ENCODE measurements at places on chromosomes 11 and 22. TPM values are rescaled to one million over a fixed set of nuclear protein-coding genes. Genes with fewer than 3 reads are reported as not detected.

EMID1 gene
- 8.2 TPM for total RNA-seq

GRCh38 chr11:1603629-1604028, 4.6 kb downstream of the KRTAP5-3 start:
- no peak for DNase-seq

VPREB1 gene
- total RNA-seq: 1.9 TPM

- DNase-seq: no peak
Measured at GRCh38 chr22:35443338-35443737, 43.4 kb downstream of the MCM5 start.

- no peak for DNase-seq
Measured at GRCh38 chr11:72970557-72971118, 156.4 kb downstream of the ATG16L2 start.

- no peak for DNase-seq
Measured at GRCh38 chr22:29765905-29766631, 739 bp downstream of the ZMAT5 start.

DNA sequence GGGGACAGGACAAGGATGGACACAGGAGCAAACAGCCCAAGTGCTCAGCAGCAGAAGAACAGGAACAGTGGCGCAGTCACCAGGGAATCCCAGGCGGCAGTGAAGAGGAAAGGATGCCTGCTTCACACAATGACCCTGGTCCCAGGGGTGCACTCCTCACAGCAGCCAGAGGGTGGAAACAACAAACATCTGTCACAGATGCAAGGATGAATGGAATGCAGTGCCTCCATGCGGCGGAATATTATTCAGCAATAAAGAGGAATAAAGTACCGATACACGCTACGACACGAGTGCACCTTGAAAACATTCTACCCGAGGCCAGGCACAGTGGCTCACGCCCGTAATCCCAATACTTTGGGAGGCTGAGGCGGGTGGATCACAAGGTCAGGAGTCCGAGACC, 12.7 kb downstream of the CSNK1E start:
- DNase-seq: no peak

DNA sequence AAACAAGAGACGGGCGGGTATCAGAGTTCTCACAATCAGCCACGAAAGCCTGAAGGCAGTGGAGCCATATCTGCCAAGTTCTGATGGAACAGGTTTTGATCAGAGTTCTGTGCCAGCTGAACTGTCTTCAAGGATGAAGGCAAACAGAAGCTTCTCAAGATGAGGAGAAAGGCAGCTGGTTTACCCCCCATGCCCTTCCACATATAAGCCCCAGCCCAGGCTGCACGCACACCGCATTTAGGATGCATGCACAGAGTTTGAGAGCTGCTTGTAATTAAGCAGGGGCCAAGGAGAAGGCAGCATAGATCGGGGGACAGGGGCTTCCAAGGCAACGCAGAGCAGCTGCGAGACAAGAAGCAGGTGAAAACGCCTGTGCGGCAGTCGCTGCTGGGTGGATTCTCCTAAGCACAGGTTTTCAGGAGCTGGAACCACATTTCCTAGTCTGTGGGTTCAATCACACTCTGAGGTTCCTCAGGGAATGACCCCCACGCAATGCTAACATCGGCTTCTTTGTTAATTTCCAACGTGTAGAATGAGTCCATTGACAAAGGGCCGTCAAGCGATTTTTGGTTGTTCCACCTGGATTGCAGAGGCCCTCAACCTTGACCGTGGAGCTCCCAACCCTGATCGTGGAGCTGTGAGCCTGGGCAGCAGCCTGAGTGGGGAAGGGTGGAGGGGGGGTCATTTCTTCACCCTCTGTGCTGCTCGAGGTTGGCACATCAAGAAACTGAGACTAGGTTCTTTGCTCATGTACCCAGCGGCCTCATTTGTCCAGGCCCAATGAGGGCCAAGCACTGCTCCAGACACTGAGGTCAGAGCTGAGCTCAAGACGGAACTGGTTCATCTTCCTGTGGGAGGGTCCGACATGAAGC, 81.7 kb upstream of the SHISAL1 start:
- DNase-seq: no peak

EXPH5 gene
- total RNA-seq: 5.8 TPM

DNA sequence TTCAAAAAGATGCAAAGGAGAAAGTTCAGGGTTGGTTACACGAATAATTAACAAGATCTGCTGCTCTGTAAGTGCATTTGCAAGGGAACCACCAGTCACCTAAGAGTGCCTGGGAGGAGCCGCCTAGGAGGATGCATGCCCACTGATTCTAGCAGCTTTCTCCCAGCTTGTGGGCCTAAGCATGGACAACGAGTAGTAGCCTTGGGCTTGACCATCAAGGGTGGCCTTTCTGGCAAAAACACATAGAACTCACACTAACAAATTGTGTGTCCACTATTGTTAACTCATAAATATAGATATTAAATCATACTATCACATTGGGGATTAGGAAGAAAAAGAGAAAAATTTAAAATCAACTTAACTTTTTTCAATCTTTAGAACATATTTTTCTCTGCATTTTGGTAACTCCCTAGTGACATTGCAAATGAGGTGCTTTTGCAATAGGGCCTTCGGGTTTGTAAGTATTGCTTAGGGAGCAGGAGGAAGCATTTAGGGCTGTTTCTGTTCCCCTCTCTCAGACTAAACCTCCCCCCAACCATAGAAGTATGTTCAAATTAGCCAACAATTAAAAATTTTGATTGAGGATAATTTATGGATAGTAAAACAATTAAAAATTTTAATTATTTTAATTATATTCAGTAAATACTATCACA, 57.3 kb upstream of the CEP295 start:
- DNase-seq: no peak

DNA sequence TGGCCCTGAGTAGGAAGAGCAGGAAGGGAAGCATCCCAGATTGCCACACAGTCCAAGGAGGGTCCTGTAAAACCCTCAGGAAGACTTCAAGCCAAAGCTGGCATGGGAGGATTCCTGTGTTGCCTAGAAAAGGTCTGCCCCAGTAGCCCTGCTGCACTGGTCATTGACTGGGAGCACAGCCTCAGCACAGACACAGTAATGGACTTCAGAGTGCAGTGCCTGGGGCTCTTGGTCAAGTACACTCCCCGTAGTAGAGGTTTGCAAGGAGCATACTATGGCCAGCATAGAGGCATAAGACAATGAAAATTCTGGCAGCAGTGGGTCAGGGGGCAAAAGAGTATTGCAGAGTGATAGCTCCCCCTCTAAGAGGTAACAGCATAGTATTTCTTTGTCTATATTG, 36.2 kb upstream of the FJX1 start:
- DNase-seq: no peak

DNA sequence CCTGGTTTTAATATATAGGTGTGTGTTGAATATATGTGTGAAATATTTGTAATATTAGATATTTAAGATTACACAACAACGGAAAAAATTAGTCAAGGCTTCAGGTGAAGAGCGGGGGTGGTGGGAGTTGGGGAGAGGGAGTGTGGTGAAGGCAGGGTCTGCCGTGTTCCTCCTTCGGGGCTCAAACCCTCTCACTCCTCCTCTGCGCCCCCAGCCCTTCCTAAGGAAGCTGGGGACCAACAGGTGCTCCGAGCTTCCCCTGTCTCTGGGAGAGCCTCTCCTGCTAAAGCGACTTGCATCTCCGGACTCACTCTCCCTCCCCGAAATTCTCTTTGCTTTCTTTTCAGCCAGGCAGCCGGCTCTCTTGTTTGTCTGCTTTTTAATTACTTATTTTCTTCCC, 960 bp upstream of the CADM1 start:
- no peak for DNase-seq

SNAP29 gene
- 5.1 TPM for total RNA-seq

GRCh38 chr11:44179173-44179572, 83.7 kb downstream of the EXT2 start:
- DNase-seq: peak; percentile 36

DNA sequence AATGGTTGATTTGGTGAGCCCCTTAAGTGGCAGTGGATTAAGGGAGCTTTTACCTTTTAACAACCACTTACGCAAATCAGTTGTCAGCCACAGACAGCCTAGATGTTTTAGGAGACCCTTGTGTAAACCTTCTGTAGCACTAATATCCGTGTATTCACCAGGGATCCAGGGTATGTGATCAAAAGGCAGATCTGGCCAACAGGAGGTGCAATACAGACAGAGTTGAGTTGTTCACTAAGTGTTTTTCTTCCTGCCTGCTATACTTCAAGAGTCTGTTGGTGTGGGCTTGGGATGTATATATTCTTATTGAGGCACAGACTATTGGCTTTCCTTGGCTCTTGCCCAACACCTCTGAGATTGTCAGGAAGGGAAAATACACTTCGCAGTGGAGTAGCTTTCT, 175.1 kb downstream of the FAT3 start:
- peak; percentile 19 for DNase-seq

- DNase-seq: no peak
Measured at GRCh38 chr11:118894192-118894591, 10.5 kb downstream of the CXCR5 start.

DNA sequence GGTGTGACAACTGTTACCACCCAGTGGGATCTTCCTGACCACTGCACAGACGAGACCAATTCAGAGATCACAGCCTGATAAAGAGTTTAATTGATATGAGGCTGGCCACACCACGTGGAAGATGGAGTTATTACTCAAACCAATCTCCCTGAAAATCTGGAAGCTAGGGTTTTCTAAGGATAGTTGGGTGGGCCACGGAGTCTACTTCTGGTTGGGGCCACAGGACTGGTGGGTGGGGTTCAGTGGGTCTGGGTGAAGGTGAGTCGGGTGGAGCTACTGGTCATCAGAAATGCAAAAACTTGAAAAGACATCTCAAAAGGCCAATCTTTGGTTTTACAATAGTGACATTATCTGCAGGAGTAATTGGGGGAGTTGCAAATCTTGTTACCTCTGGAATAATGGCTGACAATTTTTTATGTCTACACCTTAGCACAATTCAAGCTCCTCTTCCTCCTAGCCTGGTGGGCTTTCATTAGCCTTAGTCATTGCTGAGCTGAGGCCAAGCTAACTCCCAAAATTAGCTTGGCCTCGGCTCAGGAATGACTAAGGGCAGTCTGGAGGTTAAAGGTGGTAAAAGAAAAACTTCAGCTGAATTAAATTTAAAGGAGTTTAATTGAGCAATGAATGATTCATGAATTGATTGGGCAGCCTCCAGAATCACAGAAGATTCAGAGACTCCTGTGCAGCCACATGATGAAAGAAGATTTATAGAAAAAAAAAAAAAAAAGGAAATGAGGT, 13.1 kb downstream of the C11orf96 start:
- no peak for DNase-seq

GRCh38 chr11:117010808-117011540, 87.3 kb downstream of the SIK3 start:
- peak; percentile 67 for DNase-seq

GRCh38 chr11:65657426-65657825, 5.3 kb downstream of the RELA start:
- DNase-seq: no peak

DNA sequence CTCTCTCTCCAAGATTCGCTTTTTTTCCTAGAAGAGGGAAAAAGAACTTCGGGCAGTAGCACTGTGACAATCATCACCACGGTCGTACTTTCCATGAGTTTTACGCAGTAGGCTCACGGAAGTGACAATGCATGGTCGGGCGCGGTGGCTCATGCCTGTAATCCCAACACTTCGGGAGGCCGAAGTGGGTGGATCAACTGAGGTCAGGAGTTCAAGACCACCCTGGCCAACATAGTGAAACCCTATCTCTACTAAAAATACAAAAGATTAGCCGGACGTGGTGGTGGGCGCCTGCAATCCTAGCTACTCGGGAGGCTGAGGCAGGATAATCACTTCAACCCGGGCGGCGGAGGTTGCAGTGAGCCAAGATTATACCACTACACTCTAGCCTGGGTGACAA, 23.4 kb downstream of the GRAP2 start:
- no peak for DNase-seq

- DNase-seq: no peak
Measured at GRCh38 chr22:37624017-37624365, 15.4 kb downstream of the GGA1 start.

- no peak for DNase-seq
Measured at GRCh38 chr11:67281552-67282150, 7.5 kb upstream of the ANKRD13D start.

- DNase-seq: no peak
Measured at GRCh38 chr11:73854680-73855079, 22.0 kb downstream of the COA4 start.

GRCh38 chr22:37931893-37932389, 21.5 kb downstream of the C22orf23 start:
- DNase-seq: no peak

OR8B8 gene
- 4.6 TPM for total RNA-seq

DNA sequence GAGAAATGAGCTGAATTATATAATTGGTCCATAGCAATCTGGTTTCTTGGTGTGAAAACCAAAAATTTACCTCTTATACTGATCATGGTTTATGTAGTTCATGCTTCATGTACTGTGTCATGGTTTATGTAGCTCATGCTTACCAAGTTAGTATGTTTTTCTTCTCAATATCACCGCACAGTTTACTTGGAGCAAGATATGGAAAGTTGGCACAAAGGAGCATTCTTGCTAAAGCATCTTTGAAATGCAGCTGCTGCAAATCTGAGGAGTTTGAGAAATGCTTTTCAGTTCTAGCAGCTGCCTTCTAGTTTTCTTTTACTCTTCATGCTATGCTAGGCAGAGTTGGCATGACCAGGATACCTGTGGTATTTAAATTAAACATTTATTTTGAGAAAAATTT, 4.5 kb downstream of the OR10G7 start:
- peak; percentile 70 for DNase-seq

PHF21B gene
- total RNA-seq: 2.2 TPM

CNTN5 gene
- total RNA-seq: 13.2 TPM

GRCh38 chr11:78085972-78086371, 6.3 kb upstream of the NDUFC2 start:
- DNase-seq: no peak

GRCh38 chr11:102626676-102627075, 1.5 kb upstream of the MMP20 start:
- no peak for DNase-seq

DNA sequence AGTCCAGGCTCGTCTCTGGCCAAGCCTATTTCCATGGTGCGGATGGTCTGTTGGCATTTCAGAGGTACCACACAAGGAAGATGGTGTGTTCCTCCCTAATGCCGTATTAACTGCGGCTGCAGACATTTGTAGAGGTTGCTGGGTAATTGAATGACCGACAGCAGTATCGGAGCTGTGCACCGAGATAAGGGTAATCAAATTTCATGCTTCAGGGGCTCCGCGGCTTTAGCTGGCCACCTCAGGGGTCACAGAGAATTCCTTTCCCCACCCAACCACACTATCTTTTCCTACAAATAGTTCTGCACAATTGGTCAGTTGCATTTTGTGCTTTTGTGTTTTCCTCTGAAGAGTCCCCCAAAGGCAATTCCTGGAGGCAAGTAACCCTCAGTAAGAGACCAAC, 297.4 kb downstream of the OPCML start:
- DNase-seq: no peak

INS gene
- total RNA-seq: not detected

OR10A2 gene
- total RNA-seq: 1.9 TPM

RAPSN gene
- total RNA-seq: 0.96 TPM

SLC22A9 gene
- 2.2 TPM for total RNA-seq

FJX1 gene
- 8.4 TPM for total RNA-seq

DNA sequence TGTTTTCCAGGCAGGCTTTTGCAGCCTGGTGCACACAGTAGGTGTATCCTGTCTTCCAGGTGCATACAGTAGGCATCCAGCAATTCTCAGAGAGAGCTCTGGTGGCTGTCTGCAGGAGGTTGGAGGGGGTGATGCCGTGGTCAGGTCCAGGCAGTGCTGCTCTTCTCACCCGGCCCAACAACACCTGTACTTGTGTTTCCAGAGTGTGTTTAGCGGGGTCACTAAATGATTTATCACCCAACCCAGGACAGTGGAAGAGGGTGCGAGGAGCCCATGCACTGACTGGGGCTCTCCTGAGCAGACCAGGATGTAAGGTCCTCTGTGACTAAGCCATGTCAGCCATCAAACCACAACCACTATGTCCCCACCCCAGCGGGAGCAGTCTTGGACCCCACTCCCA, 18.6 kb upstream of the FGF3 start:
- no peak for DNase-seq
